ENCODE measurements at places on chromosomes 3 and 15.

DNA sequence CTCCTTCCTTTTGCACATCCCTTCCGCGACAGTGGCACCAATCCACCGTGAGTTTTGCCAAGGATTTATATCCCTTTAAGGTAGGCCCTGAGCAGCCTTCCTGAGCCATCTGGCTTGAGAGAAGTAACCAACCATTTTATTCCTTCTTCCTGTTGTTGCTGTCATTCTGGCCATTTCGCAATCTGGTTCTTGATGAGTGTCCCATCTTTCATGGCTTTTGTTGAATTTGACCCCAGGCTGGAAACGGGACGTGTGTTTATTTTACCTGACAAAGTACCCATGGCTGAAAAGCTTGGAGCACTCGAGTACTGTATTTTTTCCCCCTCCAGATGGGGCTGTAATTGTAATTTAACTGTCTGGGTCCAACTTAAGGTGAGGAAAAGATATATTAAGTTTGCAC, 173.4 kb downstream of the WNT5A start:
- DNase-seq: no peak

GRCh38 chr3:46614431-46614830, 2.1 kb downstream of the FAM240A start:
- DNase-seq: no peak

DNA sequence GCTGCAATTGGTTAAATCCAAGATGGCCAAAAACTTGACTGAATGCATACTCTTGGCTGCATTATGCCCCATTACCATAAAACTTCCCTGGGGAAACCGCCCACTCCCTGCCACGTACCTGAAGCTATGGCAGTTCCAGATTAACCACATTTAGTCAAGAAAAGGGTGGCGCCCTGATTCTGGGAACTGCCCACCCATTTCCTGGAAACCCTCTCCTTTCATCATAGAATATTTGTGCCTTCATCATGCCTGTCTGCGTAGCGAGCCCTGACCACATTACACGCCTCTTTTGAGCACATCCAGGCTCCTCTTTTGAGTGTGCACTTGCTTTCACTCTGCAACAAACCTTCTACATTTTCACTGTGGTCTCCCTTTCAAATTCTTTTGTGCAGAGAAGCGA, 5.2 kb downstream of the LINS1 start:
- DNase-seq: no peak

DNA sequence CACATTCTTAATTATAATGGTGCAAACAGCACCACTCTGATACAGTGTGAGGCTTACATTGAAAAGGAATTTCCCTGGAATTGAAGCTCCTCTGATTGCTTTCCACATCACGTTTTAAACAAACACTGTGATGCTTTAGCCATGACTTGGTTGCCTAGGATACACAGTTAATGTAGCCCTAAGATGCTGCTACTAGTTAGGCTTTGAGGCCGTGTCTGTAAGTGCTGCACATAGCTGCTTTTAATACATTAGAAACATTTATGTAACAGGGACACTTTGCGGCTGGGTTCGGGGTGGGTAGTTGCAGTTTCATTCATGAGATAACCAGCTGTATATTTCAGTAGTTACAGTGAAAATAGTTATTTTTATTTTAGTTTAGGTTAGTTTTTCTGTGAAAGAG, 334.7 kb downstream of the NLGN1 start:
- DNase-seq: no peak

DNA sequence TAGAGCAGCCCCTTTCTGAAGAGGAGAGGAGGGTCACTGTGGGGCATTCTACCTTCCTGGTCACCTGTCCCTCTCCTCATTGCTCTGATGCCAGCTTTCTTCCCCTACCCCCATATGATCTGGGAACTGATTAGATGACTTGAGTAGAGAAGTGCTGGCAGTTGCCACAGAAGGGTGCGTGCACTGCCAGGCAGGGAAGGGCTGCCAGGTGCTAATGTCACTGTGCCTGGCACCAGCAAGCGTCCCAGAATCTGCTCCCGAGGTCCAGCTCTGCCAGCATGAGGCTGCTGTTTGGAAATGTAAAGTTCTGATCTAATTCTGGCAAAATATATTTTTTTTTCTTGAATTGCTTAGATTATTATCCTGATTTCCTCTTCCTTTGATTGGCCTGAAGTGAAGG, 52.8 kb downstream of the PPM1L start:
- DNase-seq: no peak

DNA sequence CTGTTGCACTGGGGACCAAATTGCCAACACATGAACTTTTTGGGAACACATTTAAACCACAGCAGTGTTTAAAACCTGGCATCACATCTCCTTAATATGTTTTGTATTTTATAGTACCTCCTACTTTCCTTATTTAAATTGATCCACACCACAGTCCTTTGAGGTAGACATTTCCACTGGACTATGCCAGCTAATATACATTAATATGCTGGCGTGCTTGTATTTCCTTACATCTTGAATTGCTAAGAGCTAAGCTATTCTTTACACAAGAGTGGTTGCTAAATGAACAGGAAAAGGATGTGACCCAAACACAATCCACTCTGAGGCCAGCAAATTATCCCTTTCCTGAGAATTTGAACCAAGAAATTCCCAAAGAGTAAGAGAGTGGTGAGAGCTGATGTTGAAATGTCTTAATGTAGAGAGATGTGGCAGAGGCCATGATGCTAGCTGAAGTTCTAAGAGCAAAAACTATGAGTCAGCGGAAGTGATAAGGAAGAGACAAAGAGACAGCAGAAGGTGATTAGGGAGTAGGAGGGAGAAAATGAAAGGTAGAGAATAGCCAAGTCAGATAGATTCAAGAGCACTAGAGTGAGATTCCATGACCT, 131.2 kb downstream of the CD47 start:
- DNase-seq: no peak

- no peak for DNase-seq
Measured at GRCh38 chr15:83843471-83843871, 189.5 kb downstream of the ADAMTSL3 start.

GRCh38 chr15:55434989-55435825, 26.9 kb downstream of the PIERCE2 start:
- DNase-seq: peak; percentile 48

- no peak for DNase-seq
Measured at GRCh38 chr3:123150449-123151215, 51.1 kb upstream of the SEC22A start.

DNA sequence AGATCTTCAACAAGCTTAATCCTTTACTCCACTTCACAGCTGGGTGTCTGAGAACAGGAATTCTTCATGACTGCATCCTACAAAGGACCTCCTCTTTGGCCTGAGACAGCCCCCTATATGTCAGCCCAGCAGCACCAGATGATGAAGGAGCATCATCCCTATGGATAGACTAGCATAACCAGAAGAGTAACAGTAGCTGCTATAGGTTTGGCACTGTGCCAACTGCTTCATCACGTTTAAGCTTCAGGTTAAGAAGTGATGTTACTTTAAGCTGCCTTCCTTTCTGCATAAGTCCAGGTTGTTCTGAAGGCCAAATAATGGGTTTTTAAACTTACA, 50.6 kb downstream of the CMSS1 start:
- no peak for DNase-seq

DNA sequence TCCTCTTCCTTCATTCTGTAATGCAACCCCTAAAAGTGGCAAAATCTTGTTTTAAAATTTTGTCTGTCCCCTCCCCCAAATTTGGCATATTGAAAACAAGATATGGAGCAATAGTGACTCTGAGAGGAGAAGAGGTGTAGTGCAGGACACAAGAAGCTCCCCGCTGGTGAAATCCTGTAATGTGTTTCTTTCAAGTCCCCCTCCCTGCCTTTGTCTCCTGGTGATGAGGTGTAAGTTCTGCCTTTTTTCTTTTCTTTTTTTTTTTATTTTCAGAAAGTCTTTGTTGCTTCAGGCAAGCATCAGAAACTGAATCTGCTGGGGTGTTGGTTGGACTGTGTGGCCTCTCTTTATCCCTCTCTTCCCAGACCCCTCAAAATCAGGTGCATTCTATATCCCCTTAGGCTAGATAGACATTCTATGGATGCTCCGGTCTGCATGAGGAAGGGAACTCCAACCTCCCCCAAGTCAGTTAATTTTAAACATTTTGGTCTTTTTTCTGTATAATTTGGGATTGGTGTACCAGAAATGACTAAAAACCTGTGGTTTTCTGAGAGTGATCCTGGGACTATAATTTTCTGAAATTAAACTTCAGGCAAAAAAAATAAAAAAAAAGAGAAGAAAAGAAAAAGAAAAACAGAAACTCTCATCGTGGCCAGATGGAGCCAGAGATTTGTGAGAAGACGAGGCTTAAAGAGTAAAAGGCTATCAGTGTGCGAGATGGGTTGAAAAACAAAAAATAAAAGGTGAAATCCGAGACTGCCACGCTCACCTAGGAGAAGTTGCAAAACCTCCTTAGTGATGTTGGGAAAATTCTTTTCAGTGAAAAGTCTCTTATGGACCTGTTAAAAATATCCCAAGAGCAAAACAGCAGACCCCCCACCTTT, 21.4 kb downstream of the ACKR2 start:
- DNase-seq: peak; percentile 8

DNA sequence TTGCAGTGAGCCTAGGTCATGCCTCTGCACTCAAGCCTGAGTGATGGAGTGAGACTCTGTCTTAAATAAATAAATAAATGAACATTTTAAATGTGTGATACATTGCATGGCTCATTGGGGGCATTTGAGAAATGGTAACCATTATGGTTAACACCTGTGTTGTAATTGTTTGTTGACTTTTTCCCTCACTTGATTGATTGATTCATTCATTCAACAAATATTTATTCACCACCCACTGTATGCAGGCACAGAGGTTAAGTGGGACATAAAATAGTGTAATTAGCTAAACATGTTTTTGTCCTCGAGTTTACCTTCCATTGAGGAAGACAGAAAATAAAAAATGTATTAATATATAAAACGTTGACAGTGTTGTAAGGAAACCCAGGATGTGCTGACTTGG, 127.1 kb upstream of the ANKRD28 start:
- DNase-seq: peak; percentile 6

DNA sequence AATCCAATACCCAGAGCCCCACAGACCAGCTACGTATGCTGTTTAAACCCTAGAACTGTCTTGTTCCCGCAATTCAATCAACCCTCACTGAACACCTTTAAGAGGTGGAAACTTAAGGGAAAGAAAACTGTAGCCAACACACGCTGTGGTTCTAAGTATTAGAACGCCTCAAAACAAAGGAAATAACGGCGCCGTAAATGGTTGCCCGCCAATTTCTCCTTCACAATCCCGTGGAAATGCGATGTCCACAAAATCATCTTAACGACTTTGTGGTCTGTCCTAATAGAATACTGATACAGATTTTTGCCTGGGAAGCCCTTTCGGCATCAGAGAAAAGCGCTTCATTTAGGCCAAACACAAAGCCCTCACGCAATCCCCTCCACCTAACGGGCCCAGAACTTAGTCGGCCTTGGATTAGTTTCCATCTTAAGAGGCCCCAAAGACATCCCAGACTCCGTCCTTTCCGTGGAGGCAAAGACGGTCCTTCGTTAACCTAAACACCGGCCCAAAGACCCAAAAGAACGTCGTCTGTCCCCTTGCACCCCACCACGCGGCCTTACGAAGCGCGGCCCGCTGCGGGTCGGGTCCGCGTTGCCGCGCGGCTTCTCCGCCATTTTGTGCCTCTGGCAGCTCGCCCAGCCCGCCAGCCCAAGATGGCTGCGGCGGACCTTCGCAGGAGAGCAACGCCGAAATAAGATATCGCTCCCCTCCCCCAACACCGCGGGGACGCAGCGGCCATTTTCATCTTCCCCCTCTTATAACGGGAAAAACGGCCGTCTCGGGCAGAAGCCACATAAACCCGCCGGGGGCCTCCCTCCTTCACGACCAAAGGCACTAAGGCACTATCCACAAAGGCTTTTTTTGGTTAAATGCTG, 763 bp downstream of the TRA2B start:
- peak; percentile 86 for DNase-seq

DNA sequence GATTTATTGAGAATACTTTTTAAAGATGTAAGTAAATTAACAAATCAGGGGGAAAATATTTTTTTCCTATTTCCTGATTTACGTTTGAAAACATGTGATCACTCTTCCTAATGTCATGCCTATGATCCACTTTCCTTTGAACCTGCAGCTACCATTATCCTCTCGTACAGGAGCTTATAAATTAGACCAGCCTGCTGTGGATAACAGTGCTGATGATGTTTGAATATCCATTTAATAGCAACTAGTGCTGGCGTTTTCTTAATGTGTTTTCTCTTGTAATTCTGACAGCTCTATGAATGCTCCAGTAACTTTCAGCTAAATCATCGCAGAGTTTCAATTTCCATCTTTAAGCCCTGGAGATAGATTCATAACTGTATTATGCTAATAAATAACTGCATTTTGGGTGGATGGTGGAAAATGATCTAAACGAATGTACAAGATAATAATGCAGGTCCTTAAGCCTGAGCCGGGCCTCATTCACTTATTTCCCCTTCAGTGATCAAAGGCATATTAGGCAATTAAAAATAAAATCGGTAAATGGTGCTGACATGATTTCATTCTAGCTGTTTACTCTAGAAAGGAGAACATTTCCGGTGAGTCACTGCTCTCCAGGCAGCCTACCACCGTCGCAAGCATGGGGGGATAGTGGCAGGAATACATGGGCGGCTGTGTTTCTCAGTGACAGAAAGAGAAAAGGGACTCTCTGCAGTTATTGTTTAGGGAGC, 58.5 kb upstream of the SLC24A5 start:
- DNase-seq: peak; percentile 2

DNA sequence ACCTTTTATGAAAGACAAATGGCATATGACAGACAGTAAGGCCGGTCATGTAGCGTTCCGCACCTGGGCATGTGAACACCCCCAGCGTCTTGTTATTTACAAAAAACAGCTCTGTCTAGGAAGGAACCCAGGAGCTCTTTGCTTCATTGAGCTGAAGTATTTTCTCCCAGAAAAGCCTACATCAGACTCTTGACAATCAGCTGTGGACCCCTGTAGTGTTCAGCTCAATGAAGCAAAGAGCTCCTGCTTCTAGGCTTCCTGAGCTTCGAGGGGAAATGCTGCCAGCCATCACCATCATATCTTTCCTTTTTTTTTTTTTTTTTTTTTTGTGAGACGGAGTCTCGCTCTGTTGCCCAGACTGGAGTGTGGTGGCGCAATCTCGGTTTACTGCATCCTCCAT, 4.1 kb downstream of the ASB14 start:
- no peak for DNase-seq

DNA sequence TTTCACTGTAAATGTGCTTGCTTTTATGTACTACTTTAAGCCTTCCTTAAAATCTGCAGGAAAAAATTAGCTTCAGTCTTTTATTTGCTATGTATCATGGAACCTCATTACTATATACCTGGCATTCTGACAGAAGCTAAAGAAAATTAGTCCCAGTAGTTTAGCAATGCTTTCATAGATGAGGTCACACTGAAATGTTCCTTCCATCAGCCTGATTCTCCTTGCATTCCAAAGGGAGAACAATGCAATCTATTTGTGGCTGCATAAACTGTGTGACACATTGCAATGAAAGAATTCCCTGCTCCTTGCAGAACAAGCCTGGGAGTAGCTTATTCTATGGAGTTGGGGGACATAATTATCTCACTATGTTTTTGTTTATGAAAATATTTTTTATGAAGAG, 691.5 kb upstream of the ARPP21 start:
- DNase-seq: no peak

GRCh38 chr15:42338500-42338899, 20.8 kb upstream of the CAPN3 start:
- DNase-seq: no peak

GRCh38 chr3:48092270-48092669, 76.1 kb upstream of the MAP4 start:
- DNase-seq: no peak

Measured in Caki2 (cell line).